Tibial artery (tissue), 4 donors: ENCODE measurements at places on chromosomes 4 and X.

GRCh38 chr4:141580523-141580922 is 55.9 kb upstream of the IL15 start:
- no peak for DNase-seq

DNA sequence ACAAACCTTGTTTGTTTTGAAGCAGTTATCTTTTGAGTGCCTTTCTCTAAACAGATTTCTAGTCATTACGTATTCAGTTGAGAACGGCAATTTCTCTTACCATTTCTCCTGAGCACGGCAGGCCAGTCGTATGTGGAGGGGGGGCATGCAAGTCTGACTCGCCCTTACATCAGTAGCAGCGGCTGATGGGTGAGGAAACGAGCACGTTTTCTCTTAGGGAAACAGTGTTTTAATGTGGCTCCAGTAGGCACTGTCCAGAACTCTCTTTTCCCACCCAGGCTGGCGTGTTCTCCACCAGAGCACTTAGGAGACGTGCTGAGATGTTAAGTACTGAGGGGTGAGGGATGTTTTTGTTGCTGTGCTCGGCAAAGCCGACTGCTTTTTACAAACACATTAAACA is 240.5 kb downstream of the STIM2 start:
- peak; percentile 15 for DNase-seq

GRCh38 chr4:94595880-94596483 is 144.2 kb downstream of the PDLIM5 start:
- DNase-seq: no peak

DNA sequence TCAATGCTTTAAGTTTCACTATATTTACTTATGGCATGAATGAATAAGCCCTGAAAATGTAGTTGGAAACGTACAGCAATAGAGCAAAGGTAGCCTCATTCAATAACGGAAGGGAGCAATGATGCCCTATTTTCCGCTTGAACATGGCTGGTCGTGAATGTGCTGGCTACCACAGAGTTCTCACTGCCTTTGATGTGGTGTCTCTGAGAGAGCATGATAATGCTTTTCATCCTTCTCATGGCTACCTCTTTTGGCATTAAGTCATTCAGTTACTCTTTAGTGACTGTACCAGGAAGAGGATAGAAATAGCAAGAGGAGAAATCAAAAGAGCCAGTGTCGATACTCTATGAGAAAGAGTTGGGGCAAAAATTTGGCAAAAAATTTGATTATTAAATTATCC is 308.0 kb downstream of the PPP3CA start:
- no peak for DNase-seq

DNA sequence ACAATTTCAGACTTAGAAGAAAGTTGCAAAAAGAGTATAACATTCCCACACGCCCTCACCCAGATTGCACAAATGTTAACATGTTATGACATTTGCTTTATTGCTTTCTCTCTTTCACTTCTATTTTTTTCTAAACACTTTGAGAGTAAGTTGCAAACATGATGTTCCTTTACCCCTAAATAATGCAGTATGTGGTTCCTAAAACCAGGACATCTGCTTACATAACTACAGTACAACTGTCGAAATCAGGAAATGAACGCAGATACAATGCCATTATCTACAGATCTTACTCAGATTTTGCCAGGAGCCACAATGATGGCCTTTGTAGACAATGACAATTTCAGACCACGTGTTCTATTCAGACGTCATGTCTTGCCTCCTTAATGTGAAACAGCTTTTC is 22.4 kb downstream of the SH3TC1 start:
- no peak for DNase-seq

DNA sequence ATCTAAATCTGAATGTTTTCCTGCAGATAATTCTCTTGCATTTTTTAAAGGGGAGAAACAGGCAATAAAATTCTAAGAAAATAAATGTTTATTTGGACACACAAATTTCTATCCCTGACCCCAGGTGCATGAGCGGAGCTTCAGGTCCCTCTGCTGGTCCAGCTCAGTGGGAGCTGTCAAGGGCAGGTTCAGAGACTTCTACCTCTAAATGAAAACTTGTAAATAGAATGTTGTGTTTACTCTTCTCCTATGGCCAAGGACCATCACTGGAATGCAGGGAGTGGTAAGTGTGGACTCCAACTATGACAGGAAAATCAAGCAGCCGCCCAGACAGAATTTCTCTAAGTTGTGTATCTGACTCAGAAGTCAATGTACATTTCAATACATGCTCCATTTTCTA is 148.6 kb upstream of the TTC29 start:
- no peak for DNase-seq

DNA sequence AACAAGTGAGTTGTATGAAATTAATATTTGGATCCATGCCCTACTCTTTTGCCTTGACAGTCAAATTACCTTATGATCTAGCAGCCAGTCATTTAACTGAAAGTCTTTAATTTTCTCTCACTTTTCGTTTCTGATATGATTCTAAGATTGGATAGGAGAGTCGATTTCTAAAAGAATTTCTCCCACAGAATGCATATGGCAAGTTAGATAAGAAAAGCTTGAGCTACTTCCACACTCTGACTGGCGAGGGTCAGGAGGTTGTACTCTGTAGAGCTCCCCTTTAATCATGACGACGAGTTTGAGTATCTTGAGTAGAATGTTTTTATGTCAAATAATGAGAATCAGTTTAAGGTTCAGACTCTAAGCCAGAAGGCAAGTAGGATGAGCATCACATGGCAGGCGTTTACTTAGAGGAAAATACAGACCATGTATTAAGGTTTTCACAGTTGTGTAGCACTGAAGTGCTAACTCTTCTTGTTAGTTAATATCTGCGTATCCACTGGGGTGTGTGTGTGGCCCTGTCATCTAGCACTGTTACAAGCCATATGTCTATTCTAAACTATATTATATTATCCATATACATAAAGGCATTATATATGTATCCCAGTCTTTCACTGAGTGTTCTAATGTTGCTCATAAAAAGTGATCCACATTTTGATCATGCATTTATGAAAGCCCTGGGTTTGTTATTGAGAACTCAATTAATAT is 37.8 kb downstream of the LRP2BP start:
- no peak for DNase-seq

DNA sequence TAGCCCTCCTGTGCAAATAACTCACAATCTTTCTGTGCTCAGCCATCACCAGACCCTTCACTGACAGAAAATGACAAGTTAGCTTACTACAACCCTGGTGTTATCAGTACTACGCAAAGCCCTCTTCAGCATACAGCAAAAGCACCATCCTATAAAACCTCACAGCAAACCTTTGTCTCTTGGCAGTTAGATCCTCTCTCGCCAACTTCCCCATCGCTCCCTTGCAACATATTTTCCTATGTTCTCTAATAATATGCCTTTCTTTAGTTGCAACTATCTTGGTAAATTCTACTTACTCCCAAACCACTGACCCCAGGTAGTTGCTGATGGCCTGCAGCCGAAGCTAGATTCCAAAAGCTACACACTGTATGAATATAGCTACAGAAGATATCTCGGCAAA is 856.9 kb upstream of the FRG1 start:
- no peak for DNase-seq

DNA sequence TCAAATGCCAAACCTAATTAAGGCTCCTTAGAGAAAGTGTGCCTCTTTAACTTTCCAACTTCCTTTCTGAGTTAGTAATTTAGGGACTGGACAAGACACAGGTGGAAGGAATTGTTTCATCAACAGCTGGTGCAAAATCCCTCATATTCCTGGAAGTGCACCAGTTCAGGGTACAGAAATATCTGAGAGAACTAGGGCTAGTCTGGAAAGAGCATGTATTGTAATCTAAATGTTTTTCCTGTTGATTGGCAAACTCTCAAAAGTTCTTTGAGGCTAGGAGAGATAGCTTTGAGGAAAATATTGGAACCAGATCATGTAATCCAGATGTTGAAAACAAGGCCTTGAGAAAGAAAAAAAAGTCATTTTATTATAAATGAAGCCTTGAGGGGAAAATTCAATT is 98.1 kb upstream of the C1GALT1C1 start:
- no peak for DNase-seq

GRCh38 chrX:150361070-150361776 is 1.9 kb upstream of the MAMLD1 start:
- DNase-seq: no peak

DNA sequence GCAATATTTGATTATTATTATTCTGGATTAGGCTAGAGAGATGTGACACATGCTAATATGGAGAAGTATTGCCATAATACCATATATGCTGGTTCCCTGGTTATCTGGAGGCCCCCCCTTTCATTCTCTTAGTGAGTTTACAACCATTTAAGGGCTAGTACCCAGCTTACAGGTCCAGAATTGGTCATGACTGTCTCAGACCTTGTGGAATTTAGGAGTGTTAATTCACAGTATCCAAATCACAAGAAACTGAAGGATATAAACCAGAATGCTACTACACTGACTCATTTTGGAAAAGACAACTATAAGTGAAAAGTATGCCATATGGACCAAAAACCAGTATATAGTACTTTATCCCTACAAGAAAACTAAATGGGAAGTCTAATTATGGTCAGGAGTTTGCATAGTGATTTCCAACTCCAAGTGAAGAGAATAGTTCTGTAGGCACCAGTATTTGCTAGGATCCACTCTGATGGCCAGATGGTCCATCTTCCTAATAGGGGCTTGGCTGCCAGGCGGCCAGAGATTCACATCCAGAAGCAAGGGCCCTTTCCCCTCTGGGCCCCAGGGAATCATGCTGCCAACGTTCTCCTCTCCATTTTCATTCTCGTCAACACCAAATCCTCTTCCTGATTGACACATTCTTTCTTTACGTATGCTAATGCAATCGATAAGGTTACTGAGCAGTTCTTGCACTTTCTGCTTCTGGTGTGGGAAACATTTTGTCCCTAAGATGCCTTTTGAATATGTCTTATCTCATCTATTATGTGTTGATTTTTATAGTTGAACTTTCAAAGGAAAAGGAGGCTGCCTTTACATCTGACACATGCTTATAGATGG is 123.6 kb downstream of the SHROOM3 start:
- DNase-seq: no peak

GRCh38 chr4:139978692-139979091 is 175.3 kb downstream of the MAML3 start:
- no peak for DNase-seq

GRCh38 chr4:57234252-57234775 is 124.1 kb upstream of the IGFBP7 start:
- no peak for DNase-seq

DNA sequence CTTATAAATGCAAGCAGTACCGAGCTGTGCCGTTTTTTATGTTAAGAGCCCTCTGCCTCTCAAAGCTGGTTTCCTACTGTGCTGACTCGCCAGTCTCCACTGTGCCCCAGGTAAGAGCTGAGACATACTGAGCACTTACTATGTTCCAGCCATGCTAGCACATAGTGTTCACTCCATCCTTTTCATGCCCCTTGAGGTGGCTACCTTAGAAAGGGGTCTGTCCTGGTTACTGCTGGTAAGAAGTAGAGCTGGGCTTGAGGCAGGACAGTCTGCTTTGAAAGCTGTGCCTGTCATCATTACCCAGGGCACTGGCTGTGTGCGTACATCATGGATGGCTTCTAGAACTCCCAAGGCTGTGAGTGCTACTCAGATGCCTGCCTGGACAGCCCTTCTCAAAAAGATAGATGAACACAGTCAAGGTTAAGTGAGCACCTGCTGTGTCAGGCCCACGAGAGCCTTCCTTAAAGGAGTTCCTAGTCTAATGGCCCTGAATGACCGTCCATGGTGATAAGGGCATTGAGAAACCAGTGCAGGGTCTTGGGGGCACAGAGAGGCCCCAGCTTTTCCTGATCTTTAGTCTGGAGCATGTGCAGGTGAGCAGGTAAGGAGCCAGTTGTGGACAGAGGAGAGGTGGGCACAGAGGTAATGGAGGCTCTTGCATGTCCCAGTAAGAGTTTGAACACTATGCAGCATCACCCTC is 1.6 kb downstream of the STK32B start:
- DNase-seq: no peak

DNA sequence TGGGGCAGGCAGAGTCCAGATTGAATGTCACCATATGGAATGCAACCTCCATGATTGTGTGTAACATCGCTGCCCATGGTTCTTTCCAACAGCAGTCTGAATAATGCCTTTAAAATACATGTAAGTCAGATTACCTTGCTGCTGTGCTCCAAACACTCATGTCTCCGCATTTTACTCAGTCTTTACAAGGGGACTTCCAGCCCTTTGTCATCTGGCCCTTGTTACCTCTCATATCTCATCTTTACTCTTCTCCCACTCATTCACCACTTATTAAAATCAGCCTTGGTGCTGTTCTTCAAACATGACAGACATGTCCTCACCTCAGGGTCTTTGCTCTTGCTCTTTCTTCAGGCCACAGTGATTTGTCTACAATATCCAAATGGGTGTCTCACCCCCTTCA is 200.4 kb upstream of the GYPA start:
- DNase-seq: no peak

- no peak for DNase-seq
These were observed 115.5 kb upstream of the WDR1 start for GRCh38 chr4:10232114-10232513.

DNA sequence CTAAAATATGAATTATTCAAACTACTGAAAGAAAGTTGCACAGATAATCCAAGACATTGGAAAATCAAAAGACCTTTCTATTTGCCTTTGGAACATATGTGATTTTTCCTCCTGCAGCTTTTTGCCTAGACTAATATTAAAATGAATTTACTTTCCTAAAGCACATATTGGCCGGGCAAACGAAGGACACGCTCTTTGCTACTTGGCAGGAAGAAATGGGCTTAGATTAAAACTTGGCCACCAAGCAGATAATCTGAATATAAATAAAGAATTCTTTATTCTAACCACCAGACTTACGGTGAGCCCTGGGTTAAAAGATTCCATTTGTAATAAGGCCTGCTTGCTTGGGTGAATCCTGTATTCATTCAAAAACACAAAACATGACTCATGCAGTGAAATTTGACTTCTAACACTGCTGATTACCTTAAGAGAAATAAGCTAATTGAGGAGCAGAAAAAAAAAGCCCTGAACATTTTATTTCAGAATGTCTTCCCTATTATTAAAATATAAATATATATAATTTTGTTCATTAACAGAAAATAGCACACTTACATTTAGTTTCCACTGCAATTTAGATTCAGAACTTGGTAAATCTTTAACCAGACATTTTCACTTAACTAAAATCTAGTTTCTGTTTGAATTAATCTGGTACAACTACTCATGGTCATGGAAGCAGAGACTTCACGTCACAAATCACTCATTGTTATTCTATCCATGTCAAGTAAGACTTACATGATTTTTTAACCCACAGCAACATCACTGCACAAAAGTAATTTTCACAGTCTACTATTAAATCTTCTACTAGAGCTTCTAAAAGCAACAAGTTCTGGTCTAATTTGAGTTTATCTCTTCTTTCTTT is 116.1 kb upstream of the PLAC1 start:
- no peak for DNase-seq

- DNase-seq: no peak
These were observed 11.7 kb downstream of the OTUD5 start for GRCh38 chrX:48945517-48946348.

- no peak for DNase-seq
These were observed 176.2 kb upstream of the TACR3 start for GRCh38 chr4:103895876-103896465.

- no peak for DNase-seq
These were observed 14.3 kb downstream of the CBR4 start for GRCh38 chr4:168995537-168996295.

GRCh38 chr4:77314697-77315096 is 157.7 kb downstream of the CCNG2 start:
- DNase-seq: no peak

GRCh38 chr4:101232074-101232776 is 115.1 kb downstream of the PPP3CA start:
- DNase-seq: no peak

- DNase-seq: no peak
These were observed 47.9 kb upstream of the QRFPR start for GRCh38 chr4:121428721-121429120.

- DNase-seq: no peak
These were observed 23.0 kb downstream of the GALNT7 start for GRCh38 chr4:173191623-173192041.
